RWPE2 (cell line): ENCODE measurements at places on chromosomes 3 and 15.

DNA sequence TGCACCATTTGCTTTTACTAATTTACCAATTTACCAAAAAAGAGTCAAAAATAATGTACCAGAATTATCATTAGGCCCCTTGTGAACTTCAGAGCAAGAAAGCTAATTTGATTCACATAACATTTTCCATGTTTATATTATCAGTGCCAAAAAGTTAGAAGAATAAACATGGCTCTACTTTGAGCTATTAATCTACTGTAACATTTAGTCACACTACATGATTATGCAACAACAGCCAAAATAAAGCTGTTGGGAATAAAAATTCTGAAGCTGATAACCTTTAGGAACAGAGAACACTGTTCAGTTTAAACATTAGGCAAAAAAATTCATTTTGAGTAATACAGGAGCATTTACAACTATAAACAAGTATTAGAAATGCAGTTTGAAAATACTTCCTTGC, 63.6 kb downstream of the PROS1 start:
- DNase-seq: no peak

GRCh38 chr15:37037071-37037655, 63.2 kb downstream of the MEIS2 start:
- no peak for DNase-seq

DNA sequence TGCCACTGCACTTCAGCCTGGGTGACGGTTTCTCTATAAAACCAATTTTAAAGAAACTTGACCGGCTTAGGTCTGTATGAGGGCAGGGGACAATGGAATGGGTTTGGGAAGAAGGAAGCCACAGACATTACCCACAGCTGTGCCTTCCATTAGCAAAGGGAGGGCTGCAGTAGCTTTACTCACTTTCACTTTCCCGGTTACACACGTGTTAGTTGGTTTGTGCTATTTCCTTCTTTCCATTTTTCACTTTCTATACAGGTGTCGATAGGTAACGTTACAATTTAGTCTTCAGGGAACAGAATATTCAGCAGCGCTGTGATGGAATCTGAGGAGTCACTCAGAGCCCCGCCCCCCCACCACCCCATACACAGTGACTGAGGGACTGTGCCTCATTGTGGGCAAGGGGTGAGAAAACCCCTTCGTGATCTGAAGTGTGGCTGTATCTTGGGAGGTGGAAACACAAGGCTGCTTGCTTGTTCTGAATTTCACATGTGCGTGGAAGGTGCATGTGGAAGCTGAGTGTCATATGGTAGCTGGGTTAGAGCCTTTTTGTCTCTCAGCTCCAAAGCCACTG, 44.8 kb upstream of the RPL32 start:
- DNase-seq: no peak

DNA sequence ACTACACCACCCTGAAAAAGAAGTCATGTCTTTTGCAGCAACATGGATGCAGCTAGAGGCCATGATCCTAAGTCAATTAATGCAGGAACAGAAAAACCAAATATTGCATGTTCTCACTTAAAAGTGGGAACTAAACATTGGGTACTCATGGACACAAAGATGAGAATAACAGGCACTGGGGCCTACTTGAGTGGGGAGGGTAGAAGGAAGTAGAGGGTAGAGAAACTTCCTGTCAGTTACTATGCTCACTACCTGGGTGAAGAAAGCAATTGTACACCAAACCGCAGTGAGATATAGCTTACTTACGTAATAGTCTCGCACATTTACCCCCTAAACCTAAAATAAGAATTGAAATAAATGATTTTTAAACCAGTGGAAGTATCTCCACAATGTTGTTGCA, 480.5 kb upstream of the ARRDC4 start:
- no peak for DNase-seq
